Smooth muscle cell of bladder (primary cell): ENCODE measurements at places on chromosomes 3 and 15. TPM values are rescaled to one million over a fixed set of nuclear protein-coding genes. Genes with fewer than 3 reads are reported as not detected.

WWTR1 gene
- 21.8 and 22.9 TPM in 2 replicates for total RNA-seq

ANXA2 gene
- total RNA-seq: 1,975 and 2,506 TPM in 2 replicates

KBTBD13 gene
- not detected in 2 replicates for total RNA-seq

PLS1 gene
- total RNA-seq: 0.14 and 0.37 TPM in 2 replicates

KCNAB1 gene
- total RNA-seq: under 0.01 and 0.43 TPM in 2 replicates

AADACL2 gene
- total RNA-seq: not detected in 2 replicates

PLA2G4E gene
- not detected in 2 replicates for total RNA-seq
